Stimulated activated effector memory CD8-positive, alpha-beta T cell treated with anti-CD3 and anti-CD28 coated beads, Interleukin-12 subunit alpha, Interleukin-12 subunit beta, amount 100 ng/mL, for 72 hours (primary cell): ENCODE measurements at places on chromosomes 6 and 20.
A peak's percentile ranks its signal among the peaks of the same experiment; 100 is the strongest.

GRCh38 chr6:153668758-153669157 lies 370.3 kb upstream of the OPRM1 start:
- DNase-seq = no peak

DNA sequence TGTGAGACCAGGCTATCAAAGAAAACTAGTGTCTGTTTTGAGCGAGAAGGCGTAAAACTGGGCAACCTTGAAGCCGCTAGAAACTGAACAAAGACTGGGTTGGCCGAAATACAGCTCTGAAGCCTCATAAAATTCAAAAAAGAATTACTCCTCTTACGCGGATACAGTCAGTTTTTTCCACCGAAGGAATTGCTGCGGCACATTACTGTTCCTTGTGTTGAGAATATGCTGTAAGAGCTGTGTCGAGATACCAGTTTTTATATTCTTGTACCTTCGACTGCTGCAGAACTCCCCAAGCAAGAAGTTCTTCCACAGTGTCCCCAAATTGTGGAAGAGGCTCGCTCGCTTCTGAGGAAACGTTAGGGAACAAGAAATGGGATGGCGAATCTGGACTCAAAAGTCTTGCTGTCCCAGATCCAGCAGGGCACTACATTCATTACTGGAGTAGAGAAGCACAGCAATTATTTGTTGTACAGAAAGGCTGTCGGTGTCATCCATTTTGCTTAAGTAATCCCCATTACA lies 523 bp upstream of the COX7A2 start:
- peak; percentile 52 for DNase-seq

DNA sequence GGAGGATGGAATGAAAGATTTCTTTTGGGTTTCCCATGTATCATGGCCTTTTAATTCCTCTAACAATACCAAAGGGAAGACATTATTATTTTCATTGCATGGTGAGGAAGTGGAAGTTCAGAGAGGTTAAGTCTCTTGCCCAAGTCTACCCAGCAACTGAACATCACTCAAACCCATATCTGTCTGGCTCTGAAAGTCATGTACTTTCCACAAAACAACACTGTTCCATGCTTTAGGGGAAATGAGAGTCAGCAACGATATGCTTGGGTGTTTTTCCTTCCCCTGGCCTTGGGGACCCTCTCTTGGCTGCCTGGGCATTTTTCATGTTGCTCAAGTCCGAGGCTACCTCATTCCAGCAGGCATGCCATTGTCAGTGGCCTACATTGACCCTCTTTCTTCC lies 118.8 kb downstream of the ADTRP start:
- no peak for DNase-seq

- DNase-seq = no peak
Measured at GRCh38 chr6:103874575-103874974, 985.1 kb downstream of the HACE1 start.

DNA sequence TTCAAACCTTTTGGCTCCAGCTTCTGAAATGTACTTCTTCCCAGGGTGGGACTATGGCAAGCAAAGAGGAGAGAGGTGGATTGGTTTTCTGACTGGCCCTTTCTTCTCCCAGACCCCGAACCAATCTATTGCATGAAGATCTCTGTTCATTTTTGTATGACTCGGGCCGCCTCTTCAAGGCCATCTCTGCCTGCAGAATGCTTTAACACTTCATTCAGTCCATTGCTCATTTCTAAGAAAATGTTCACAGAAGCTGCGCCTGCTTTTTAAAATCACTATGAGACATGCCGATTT lies 1.6 kb downstream of the VGLL2 start:
- no peak for DNase-seq

DNA sequence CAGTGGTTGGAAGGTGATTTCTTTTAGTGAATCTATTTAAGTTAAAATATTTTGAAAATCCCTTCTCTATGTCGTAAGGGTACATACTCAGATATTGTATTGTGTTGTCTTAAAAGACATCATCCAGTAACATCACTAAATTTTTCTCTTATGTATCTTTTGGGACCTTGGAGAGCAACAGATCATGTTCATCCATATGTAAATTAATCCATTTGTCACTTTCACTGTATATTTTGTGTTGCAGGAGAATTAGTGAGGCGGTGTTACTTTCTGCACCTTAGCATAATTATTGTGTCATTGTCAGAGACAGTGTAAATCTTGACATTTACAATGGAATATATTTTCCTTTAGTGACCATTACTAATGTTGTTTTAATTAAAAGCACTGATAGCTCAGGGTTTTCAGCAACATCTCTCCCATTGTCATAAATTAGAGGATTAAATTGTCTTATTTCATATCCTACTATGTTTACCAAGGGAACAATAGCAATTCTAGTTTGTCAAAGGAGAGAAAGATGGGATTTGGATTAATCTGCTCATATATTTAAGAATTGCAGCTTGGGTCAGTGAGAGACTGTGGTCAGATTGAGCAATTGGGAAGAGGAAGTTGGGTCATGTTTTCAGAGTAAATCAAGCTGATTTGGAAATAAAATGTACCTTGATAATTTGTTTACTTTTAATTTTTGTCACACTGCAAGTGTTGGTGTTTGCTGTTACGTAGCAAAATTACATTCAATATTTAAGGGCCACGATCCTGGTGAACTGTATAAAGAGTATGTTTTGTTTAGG lies 22.7 kb downstream of the DOK5 start:
- DNase-seq = no peak

GRCh38 chr6:81093051-81093450 lies 659.4 kb downstream of the TENT5A start:
- no peak for DNase-seq

GRCh38 chr20:33649201-33649681 lies 12.9 kb upstream of the C20orf144 start:
- DNase-seq = peak; percentile 49

GRCh38 chr6:88361754-88362153 lies 195.6 kb upstream of the CNR1 start:
- DNase-seq = no peak

DNA sequence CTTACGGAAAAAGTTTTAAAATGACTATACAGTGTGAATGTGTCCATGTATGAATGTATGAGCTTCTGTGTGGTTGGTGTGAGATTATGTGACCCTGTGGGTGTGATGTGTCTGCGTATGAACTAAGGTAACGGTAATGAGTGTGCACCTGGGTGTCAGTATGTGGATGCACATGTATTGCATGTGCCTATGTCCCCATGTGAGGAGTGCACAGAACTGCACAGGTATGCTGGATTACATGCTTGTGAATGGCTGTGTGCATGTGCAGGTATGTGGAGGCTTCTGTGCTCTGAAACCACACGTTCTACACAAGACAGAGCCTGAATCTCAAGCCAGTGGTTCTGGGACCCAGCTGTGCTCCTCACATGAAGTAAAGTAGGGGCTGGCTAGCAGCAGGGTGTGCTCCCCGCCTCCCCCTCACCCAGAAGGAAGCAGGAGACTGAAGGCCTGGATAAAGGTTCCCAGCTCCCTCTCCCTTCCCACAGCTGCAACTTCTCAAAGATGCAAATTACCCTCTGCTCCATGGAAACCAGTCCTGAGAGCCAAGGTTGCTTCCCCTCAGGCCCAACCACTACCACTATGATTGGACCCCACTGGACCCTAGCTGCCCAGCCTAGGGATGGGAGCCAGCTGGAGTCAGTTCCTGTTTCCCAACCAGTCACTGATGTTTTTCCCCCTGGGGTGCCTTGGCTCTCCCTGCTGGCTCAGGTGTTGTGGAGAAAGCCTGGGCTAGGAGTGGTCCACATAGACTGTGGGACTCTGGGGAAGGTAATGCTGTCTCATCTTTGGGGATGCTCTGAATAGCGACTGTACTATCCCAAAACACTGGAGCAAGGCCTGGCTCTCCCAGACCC lies 24.8 kb upstream of the SPDEF start:
- DNase-seq = no peak

- DNase-seq = no peak
Measured at GRCh38 chr6:137693711-137694110, 173.3 kb upstream of the TNFAIP3 start.

DNA sequence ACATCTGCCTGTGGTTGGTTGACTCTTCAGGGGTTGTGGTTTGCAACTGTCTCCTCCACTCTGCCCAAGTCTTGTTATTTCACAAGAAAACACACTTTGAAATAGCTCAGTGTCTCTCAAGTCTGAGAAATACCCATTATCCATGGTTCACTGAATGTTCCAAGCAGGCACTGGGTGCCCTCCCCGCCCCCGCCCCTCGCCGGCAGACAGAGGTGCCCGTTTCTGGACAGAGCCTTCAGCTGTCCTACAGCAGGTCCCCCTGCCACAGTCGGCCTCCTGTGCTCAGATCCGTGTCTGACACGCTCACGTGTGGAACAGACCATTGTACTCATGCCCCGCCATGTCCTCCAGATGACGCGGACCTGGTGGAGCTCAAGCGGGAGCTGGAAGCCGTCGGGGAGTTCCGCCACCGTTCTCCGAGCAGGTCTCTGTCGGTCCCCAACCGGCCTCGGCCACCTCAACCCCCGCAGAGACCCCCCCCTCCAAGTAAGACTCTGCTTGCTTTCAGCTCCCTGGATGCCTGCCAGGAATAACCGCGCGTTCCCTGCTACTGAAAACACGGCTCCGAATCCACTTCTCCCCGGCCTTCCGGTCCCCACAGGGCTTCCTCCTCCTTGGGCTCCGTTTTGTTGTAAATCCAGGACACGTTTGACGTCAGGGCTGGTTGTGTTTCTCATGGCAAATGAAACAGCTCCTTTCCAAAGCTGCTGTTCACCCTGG lies 81.4 kb downstream of the SERAC1 start:
- no peak for DNase-seq

DNA sequence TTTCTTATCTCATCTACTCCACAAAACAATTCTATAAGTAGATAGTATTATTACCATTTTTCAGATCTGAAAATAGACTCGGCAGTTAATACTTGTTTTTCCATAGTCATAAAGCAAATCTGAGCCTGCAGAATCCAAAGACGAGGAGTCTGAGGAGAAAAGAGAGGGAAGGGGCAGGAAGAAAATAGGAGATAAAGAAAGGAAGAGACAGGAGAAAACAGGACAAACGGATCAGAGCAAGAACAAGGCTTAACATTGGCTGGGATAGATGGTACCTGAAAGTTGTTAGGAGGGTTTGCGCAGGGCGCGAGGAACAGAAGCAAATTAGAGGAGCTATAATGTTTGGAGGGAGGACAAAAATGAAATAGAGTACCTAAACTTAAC lies 639 bp upstream of the PPIL1 start:
- no peak for DNase-seq

DNA sequence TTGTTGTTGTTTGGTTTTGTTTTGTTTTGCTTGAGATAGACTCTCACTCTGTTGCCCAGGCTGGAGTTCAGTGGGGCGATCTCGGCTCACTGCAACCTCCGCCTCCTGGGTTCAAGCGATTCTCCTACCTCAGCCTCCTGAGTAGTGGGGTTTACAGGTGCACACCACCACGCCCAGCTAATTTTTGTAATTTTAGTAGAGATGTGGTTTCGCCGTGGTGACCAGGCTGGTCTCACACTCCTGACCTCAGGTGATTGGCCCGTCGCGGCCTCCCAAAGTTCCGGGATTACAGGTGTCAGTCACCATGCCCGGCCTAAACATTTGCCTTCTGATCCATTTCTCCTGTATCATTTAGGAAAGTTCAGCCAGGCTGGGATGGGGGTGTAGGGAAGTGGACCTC lies 17.7 kb downstream of the DUSP22 start:
- no peak for DNase-seq

GRCh38 chr20:23753589-23753988 lies 2.9 kb upstream of the CST1 start:
- DNase-seq = no peak

- no peak for DNase-seq
Measured at GRCh38 chr6:66496659-66497058, 789.6 kb upstream of the EYS start.

GRCh38 chr6:16277101-16277981 lies 39.0 kb downstream of the GMPR start:
- no peak for DNase-seq

DNA sequence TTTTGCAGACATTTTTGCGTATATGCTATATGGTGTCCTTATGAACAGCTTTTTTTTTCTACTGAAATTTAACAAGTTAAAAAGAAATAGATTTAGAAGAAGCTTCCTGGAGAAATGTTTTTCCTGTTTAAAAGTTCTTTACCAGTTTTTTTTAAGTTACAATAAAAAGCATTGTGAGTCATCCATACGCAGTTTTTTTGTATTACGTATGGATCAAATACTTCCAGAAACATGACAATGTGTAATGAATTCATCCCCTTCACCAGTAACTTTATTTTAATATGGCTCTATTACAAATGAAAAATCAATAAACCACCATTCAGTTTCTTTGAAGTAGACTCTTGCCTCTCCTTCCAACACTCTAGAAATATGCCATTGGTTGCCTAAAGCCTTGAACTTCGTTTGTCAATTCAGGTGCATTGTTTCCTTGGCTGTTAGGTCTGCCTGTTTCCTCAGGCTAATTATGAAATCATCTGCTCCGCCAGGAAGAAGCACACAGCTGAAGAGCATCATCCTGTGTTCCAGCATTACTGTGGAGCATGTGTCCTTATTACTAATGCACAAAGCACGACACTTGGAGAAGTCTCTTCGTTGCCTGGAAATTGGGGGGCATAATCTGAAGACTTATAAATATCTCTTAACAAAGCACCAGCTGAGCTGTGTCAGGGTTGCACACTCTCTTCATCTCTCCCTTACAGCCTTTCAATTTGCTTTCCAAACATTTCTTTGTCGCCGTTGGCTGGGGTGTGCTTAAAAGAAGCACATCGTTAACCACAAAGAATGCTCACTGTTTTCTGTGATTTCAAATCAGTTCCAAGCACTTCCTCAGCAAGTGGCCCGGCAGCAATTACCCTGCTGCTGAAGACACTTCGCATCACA lies 9.6 kb downstream of the MOXD1 start:
- DNase-seq = no peak

DNA sequence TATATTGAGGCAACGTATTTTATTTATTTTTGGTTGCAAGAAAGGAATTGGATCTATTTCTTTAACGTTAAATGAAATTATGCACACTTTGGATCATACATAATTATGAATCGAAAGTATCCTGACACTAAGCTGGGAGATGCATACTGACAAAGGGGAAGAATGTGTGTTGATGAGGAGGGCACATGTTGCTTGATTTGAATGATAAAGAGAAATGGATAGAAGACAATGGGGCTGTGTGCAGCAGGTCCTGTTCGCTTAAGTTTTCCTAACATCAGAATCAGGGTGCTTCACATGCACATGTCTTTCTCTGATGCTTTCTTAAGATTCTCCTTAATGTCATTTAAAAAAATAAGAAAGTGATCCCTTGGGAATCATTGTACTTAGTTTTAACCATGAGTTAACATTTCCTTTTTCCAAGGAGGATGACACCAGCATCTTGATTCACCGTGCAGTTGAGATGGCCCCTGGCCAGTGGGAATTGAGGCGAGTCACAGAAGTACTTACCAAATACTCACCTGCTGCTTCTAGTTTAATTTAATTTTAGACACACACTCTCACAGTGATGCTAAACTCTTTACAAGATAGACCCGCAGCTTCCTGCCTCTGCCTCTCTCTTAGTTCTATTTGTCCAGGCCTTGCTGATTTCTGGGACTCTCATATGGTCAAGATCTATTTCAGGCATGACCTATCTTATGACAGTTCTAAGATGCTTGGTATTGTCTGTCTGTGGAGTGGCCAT lies 116.5 kb downstream of the CLIC5 start:
- DNase-seq = no peak
